ENCODE measurements at places on chromosomes 1 and 21. TPM values are rescaled to one million over a fixed set of nuclear protein-coding genes. Genes with fewer than 3 reads are reported as not detected.

The TNFAIP8L2 gene
- total RNA-seq, result 7.6 TPM

The TBX15 gene
- total RNA-seq, result 0.98 TPM

The VN1R5 gene
- total RNA-seq, result not detected

The TIMM17A gene
- total RNA-seq, result 18.9 TPM

The MROH9 gene
- not detected for total RNA-seq

The MAST2 gene
- 28.2 TPM for total RNA-seq

The STPG1 gene
- total RNA-seq, result 4.2 TPM

Data from vagina (tissue), 2 donors.